Ureter (tissue), 1 donor: ENCODE measurements at places on chromosomes 12 and 14. TPM values are rescaled to one million over a fixed set of nuclear protein-coding genes. Genes with fewer than 3 reads are reported as not detected.

GRCh38 chr12:188910-189621 is 24.9 kb downstream of the SLC6A12 start:
- DNase-seq, result no peak

GRCh38 chr12:72098622-72099021 is 160.0 kb downstream of the TPH2 start:
- no peak for DNase-seq

DNA sequence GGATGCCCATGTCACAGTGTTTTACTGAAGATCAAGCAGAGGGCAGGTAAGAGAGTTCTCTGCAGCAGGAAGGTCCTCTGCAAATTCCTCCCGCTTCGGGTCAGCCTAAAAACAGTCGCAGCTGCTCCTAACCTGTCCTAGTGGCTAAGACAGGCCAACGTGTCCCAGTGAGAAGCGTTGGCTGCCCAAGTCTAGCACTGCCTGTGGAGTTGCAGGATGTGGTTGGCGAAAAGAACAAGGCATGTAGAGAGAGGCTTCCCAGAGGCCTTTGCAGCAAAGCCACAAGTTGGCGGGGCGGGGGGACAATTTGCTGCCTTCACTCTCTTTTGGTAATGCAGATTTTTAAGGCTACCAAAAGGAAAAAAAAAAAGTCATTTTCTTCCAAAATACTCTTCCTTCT is 340.1 kb downstream of the BCL11B start:
- DNase-seq, result no peak

GRCh38 chr12:32139064-32139421 is 32.4 kb downstream of the BICD1 start:
- no peak for DNase-seq

DNA sequence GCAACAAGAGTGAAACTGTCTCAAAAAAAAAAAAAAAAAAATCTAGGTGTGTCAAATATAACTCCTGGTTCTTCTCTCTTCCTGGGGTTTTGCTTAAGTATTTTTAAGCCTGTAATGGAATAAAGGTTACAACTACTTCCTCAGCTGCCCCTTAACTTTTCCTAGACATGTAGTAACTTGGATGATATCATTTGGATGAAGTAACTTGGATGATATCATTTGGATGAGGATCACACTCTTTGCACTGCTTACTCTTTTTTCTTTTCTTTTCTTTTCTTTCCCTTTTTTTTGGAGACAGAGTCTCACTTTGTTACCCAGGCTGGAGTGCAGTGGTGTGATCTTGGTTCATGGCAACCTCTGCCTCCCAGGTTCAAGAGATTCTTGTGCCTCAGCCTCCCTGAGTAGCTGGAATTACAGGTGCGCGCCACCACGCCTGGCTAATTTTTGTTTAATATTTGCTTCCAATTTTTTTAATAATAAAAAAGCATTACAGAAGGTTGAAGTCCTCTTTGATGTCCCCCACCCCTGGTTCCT is 775 bp upstream of the FAM186A start:
- no peak for DNase-seq

DNA sequence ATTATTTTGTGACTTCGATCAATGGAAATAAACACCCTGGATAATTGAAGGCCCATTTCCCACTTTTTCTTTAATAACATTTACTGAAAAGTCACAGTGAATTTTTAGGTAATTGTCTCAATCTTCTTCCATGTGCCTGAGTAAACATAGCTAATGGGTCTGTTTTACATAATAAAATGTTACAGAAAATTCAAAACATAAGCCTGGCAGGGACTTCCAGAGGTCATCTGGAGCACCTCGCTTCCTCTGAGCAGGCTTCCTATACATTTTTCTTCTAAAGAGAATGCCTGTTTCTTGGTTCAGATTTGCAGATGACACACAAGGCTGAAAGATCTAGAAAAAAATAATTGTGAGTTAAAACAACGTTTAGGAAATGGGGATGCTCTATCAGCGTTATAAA is 183.8 kb upstream of the PDE3A start:
- no peak for DNase-seq

DNA sequence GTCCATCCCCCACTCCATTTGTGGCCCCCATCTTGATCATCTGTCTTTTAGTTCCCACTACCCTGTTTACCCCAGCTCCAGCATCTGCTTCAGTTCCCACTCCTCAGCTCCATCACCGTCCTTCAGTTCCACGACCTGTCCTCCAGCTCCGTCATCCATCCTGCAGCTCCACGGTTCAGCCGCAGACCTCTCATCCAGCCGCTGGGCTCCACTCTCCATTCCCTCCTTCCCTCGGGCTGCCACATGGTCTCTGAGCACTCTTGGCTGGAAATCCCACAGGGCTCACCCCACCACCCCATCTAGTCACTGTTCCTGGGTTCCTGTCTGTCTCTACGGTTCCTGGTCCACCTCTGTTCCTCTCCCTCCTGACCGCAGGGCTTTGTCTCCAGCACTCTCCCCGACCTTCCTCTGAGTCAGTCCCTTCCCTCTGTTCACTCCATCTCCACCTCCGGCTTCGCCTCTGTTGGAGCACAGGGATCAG is 3.3 kb upstream of the P3H3 start:
- no peak for DNase-seq

GRCh38 chr12:40970320-40970907 is 217.7 kb upstream of the PDZRN4 start:
- no peak for DNase-seq

DNA sequence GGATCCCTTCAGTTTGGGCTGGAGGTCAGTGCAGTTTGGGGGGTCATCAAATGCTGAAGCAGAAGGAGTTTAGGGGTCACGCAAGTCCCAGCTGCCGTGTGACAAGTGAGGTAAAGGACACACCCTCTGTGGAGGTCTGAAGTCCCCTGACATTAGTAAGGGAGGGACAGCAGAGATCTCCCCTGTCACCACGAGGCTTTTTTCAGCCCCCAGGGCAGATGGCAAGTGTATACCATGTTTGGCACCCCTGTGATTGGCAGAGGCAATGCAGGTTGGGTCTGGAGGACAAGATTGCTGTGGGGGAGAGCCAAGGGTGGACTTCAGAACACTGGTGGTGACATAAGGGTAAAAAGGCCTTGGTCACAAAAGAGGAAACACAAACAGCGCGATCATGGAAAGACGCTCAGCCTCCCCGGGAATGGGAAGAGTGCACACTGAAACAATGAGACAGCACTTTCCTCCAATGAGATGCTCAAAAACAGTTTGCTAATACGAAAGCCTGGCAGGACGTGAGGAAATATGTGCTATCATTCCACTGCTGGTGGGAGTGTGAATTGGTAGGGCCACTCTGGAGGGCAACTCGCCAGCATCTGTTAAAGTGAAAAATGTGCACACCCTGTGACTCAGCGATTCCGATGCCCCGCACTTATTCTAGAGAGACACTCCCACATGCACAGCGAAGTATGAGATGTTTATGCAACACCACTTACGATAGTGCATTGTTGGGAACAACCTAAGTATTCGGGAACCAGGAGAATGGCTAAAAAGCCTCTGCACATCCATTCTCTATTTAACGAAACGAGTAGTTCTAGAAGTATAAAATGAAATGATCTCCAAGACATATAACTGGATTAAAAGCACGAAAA is 14.4 kb upstream of the CD27 start:
- DNase-seq, result peak; percentile 89

DNA sequence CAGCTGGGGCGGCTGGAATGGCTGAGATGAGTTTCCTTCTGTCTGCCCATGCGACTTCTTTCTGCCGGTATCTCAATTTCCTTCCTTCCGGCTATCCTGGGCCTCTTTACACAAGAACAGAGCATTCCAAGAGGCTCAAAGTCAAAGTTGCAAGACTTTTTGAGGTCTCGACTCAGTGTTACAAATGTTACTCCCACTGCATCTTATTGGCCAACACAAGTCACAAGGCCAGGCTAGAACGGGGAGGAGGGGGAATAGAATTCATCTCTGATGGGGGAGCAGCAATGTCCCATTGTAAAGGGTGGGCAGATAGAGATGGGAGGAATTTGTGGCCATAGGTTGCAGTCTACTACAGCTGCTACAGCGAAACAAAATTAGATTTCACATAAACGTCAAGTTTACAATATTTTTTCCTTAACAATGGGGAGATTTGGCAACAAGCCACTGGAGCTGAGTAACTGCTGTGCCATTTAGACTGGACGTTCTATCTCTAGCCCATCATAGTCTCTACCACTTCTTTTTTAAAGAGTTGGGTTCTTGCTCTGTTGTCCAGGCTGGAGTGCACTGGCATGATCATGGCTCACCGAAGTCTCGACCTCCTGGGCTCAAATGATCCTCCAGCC is 9.5 kb upstream of the NYNRIN start:
- DNase-seq, result no peak

DNA sequence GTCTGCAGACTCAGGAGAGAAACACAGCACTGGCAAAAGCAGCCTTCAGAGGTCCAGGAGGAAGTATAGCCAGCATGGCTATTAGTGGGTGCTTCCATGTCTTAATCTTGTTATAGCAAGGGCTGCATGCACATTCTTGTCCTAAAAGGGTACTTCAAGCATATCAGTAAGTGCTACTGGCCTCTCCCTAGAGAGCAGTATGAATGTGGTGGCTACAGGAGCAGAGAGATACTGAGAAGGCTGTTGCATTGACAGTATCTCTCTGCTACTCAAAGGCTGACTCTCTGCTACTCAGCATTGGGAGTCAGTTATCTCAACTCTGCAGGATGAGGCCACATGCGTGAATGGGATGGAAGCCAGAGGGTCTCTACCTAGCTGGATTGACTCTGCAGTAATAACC is 2.0 kb downstream of the GARIN6 start:
- no peak for DNase-seq

DNA sequence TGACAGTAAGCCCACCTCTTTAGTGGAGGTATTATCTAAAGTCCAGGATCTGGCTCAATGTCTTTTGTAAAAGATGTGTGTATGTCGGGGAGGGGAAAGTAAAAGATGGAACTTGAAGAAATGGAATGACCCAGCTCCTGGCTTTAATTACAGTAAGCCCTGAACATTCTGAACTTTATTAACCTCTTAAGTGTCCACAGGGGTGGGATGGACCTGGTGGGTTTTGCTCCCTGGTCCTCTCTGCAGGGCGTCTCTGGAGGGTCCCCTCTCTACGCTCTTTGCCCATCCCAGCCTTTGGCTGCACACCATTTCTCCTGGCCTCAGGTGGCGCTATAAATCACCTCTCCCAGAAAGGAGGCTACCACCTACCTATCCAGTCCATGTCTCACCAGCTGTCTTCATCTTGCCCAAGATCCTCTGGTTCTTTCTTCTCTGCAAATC is 3.7 kb upstream of the CISTR start:
- no peak for DNase-seq

DNA sequence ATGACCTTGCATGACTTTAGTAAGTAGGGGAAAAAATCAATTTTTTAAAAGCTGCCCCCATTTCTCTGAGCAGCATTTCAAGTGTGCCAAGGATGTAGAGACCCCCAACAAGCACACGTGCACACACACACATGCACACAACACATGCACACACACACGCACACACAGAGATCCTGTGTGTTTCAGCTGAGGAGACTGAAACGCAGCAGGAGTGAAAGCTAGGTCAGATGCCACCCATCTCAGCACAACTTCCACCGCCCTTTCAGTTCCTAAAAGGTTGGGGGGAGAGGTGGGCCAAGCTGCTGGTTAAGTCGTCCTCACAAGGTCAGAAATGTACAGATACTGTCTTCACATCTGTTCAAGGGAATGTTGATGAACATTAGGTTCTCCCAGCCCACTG is 13.9 kb downstream of the MYL2 start:
- DNase-seq, result no peak

DNA sequence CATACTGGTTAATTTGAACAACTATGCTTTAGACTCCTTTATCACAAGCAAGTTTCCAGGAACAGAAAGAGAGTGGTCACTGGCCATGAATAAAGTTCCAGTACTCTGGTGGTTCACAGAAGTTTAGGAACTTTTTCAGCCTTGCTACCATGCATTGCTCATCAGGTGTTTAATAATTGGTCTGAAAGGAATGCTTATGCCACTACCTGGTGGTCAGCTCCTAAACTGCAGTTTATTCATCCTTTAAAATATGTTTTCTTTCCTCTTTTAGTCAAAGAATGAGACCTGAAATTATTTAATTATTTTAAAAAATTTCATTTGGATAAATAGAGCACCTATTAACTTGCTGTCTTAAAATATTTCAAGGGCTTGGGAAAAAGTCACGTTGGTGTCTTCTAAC is 260.1 kb upstream of the OR4E1 start:
- DNase-seq, result no peak

GRCh38 chr14:68934066-68934465 is 45.0 kb downstream of the ACTN1 start:
- no peak for DNase-seq

GRCh38 chr14:58954901-58955861 is 233.3 kb upstream of the DAAM1 start:
- no peak for DNase-seq

DNA sequence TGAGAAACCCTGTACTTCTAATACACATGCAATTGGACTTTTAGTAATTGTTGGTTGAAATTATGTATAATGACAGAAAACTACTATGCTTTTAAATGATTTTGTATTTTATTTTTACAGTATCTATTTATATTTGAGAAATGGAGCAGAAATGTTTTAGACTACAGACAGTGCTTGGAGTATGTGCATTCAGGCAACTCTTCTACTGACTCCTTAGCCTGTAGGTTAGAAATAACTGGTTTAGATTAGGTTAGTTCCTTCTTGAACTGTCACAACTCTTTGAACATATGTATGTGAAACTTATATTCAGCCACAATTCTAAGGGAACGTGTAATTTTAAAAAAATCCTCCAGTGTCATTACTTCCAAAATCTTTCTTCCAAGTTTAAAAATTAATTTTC is 1.7 kb downstream of the FGFR1OP2 start:
- DNase-seq, result no peak

DNA sequence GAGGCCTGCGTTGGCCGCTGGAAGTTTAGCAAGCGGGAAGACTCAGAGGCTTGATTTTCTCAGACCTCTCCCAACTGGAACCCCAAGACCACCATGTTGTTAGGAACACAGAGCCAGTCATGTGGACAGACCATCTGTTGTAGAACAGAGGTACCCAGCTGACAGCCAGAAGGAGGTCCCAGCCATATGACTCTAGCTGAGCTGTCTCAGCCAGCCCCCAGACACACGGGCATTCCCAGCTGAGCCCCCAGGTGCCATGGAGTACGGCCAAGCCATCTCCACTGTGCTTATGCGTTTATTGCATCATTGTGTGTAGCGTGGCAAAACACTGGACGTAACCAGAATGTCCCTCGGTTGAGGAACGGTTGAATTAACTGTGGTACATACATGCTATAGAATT is 421.9 kb downstream of the TMEM132D start:
- DNase-seq, result no peak

- peak; percentile 45 for DNase-seq
These were observed 164.4 kb upstream of the LRIG3 start for GRCh38 chr12:59084511-59085375.

DNA sequence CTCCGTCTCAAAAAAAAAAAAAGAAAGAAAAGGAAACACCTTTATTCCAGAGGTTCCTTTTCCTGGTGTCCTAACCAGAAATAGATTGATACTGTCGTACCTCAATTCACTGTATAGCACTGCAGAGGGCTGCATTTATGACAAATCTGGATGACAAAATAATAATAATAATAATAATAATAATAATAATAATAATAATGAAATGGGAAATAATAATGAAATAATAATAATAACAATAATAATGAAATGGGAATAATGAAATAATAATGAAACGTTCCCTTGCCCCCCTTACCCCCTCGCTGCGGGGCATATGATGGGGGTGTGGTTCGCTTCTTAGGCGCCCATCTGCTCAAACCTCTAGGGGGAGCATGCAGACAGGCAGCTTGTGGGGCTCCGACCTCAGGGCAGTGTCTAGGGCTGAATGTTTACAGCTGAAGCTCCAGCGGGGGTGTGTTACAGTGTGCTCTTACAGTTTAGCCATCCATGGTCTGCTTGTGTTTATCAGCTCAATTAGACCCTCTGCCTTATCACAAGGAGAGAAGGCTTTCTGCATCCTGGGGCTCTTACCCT is 1088.3 kb upstream of the SEL1L start:
- no peak for DNase-seq

The NXPH4 gene
- not detected for total RNA-seq

The LTBP2 gene
- 6.8 TPM for total RNA-seq

The STON2 gene
- total RNA-seq, result 61.4 TPM
